ENCODE measurements at places on chromosomes 5 and 9. TPM values are rescaled to one million over a fixed set of nuclear protein-coding genes. Genes with fewer than 3 reads are reported as not detected.

DNA sequence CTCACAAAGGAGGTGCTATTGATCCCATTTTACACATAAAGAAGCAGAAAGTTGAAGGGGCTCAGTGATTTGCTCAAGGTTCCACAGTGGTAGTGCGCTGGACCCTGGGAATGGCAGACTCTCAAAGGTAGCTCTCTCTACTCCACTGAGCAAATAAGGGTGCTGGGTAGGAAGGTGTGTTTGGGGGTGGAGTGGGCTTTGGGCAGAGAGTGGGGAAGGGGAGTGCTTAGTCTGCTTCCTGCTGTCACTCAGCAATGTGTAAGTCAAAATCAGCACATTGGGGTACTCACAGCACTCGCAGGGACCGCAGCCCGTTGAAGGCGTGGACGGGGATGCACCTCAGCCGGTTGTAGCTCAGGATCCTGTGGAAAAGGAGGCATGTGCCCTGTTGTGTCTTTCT is 142.8 kb upstream of the PANK3 start:
- no peak for DNase-seq

DNA sequence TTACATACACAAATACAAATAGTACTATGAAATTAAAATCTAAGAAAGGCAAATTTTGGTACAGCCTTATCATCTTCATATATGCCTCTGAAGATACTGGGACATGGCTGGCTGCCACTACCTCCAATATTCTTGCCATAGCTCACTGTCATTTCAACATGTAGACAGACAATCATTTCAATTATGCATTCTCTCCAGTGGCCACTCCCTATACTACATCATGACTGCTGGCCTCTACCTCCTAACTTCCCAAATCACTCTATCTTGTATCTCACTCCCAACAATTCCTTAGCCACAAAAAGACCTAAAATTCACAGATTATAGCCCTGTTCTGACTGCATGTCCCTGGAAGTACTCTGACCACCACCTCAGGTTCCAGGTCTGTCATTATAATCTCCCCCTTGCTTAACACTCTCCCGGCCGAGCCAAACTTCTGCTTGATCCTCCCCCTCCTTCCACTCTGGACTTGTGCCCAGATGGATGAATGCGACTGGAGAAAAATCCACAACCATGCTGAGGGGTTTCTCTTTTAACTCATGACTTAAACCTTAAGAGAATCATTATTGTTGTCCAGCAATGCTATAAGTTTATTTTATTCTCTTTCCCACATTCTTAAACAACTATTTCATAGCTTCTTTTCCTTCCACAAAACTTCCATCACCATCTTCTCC is 225.3 kb upstream of the TLE4 start:
- DNase-seq: no peak

- no peak for DNase-seq
Observed at GRCh38 chr5:73514418-73514817, 16.2 kb downstream of the BTF3 start.

- DNase-seq: no peak
Observed at GRCh38 chr5:146051678-146052077, 53.7 kb downstream of the PLAC8L1 start.

- DNase-seq: no peak
Observed at GRCh38 chr9:4748612-4749011, 7.6 kb upstream of the AK3 start.

Gene LCNL1
- 0.33 TPM for total RNA-seq

Gene RELL2
- 8.9 TPM for total RNA-seq

- DNase-seq: no peak
Observed at GRCh38 chr5:26691486-26691885, 346.9 kb downstream of the CDH9 start.

Gene C5orf46
- not detected for total RNA-seq

DNA sequence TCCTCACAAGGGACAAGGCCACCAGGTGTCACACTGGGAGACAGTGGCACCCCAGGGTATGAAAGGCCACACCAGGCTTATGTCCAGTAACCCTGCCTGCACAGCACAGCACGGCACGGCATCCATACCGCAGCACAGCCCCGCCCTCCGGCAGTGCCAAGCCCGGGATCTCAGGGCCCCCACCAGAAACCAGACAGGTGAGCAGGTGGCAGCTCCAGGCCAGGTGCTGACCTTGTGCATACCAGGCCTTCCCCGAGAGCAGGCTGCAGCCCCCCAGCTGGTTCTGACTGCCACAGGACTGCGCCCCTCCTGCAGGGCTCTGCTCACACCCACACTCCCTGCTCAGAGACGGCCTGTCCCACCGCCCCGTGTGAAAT is 56.5 kb downstream of the ADAMTS2 start:
- DNase-seq: no peak

DNA sequence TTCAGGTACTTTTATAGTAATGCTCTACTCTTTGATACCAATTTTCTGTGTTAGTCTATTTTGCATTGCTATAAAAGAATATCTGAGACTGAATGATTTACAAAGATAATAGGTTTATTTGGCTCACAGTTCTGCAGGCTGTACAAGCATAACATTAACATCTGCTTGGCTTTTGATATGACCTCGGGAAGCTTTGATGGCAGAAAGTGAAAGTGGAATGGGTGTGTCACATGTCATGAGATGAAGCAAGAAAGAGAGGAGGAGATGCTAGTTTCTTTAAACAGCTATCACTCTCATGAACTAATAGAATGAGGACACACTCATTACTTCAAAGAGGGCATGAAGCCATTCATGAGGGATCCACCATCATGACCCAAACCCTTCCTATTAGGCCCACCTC is 270.9 kb upstream of the IL12B start:
- DNase-seq: no peak

GRCh38 chr5:124728968-124729332 is 17.5 kb downstream of the ZNF608 start:
- DNase-seq: no peak

GRCh38 chr5:52783226-52783959 is 4.3 kb upstream of the ITGA1 start:
- DNase-seq: no peak

DNA sequence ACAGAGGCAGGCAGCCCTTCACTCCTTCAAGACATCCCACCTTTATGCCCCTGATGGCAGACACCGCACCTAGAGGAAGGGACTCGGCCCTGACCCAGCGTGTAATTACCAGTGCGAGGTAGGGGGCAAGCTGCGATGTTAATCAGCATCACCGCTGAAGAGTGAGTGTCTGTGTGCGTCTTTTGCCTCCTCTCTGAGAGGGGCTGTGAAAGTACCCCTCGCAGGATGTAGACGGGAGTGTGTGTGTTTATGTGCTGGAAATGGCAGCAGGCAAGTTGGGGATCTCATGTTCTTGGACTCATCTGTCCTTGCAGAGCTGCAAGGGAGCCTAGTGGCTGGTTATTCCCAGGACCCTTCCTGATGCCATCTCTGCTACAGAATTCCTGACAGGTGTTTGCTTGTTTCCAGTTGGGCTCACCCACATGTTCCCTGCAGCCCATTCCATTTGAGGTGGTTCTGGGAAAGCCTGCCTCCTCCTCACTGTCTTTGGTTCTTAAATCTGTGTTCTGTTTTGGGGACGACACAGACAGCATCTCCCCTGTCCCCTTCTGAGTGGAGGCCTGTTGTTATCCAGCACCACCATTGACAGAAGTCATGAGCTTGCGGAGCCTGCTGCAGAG is 70.5 kb downstream of the ZNF618 start:
- no peak for DNase-seq

GRCh38 chr9:76531231-76531780 is 72.3 kb downstream of the GCNT1 start:
- no peak for DNase-seq

DNA sequence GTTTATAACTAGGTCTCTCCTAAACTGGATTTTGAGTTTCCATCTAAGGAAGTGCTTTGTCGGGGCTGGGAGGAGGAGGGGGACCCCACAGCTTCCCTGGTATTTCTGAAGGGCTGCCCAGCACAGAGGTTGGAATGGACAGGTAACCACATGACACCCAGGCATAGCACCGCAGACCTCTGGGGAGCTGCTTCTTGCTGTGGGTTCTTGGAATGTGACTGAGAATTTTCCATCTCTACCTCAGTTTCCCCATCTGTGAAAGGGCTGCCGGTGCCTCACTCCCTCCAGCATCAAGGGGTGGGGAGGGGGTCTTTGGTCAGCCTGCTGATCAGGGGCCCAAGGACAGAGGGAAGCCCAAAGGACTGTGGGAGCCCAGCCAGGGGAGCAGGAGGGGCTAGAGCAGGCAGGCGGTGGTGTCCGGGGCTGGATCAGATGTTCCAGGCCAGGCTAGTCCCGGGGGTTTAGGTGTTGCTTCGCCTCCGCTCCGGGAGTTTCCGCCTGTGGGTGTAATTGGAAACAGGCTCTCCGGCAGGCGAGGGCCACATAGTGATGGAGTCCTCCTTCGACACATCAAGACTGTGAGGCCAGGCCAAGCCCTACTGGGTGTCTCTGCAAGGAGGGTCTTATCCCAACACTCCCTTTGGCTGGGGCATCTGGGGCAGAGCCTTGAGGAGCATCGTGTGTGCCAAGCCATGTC is 3.3 kb downstream of the OLFML2A start:
- peak; percentile 55 for DNase-seq

DNA sequence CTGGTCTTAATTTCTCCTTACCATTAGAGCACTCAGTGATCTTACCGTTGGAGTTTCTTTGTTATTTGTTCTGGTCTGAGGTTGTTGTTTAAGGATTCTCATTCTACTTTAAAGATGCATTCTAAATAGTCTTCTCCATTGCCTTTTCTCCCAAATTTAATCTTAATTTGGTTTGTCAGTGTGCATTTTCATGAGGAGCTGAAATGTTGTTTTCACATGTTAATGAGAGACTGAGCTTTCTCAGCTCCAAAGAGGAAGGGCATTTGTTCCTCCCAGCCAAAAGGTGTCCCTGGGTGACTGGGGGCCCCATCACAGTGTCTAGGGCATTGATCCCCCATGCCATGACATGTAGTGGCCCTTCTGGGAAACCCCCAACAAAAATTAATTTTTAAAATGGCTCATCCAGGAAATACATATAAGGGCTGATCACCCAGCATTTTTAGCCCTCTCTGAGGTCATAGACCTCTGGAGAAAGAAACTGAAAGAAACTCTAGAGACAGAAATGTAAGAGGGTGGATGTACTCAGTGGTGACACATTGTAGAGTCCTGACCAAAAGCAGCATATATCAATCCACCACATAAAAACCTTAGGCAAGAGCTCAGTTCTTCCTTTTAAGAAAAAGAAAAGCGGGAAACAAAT is 240.4 kb upstream of the RAI14 start:
- DNase-seq: no peak

GRCh38 chr5:61604076-61605025 is 272.3 kb downstream of the ZSWIM6 start:
- DNase-seq: no peak

DNA sequence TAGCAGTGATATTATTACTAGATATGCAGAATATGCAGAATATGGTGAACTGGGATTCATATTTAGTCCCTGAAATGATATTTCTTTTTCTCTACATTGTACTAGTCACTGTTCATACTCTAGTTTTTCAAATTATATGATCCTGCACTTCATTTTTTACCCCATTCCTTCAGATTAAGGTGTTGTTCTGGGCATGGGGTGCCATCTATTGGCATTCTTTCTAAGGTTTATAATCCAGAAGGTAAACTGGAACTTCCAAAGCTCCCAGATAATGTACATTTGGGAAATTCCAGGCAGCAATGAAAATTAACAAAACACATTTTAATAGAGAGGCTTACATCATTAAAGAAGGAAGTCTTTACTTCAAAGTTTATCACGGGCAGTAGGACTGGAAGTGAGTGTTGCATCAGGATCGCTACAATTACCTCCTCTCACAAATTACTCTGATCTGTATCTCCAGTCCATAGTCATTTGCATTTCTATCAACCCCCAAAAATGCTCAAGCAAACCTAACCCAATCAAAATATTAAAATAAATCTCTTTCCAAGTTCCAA is 12.5 kb downstream of the RFX3 start:
- no peak for DNase-seq

Gene CD74
- 32.2 TPM for total RNA-seq

DNA sequence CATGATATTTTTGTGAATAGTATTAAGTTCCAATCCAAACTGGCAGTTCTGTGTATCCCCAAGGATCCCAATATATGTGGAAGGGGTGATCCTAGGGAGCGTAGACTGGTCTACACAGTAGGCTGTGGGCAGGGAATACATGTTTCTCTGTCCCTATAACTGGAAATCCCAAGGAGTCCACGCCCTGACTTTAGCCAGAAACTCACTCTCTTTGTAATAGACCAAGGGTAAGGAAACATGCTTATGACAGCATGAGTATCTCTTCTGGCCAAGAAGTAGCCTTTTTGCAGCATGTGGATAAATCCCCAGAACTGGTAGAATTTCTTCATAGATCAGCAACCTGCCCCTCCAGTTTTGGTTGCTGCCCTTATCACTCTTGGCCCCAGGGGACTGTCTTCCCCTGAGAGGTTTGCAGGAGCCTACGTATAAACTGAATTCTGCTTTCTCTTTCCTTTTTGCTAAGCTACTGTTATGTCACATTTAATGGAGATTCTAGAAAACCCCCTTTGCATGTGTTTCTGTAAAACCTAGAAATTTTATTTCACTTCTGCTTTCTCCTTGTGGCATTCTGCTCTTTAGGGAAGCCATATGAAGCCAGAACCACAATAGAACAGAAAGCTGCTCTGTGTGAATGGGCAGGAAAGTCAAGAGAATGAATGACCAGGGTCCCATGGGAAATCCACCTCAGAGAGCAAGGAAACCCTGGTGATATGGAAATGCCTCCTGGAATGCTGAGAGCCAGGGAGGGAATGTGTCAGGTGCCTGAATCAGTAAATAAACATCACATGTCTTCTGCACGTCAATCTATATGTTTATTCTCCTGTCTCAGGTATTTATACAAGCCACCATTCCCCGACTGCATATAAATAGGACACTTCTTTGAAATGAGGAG is 3.5 kb downstream of the IFNA2 start:
- DNase-seq: peak; percentile 16

Gene SOHLH1
- not detected for total RNA-seq

Gene NME5
- 0.44 TPM for total RNA-seq

Gene SH3TC2
- 0.07 TPM for total RNA-seq

DNA sequence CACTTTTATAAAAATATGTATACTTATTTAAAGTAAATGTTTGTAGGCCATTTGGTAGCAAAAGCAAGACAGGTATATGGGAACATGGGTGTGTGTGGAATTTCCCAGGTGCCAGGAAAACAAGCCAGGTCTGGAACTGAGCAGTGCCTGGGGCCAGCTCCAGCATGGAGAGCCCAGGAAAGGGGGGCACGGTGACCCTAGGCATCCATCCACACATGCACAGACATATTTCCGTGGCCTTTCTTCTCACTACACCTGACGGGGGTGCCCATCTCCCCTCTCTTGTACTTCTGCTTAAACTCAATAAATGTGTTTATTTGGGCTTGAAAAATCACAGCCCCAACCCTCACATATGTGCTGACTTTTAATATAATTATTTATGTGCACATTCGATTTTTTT is 31.2 kb upstream of the CXCL14 start:
- no peak for DNase-seq

Data from H7 (cell line).